ENCODE measurements at places on chromosomes 7 and 10.

DNA sequence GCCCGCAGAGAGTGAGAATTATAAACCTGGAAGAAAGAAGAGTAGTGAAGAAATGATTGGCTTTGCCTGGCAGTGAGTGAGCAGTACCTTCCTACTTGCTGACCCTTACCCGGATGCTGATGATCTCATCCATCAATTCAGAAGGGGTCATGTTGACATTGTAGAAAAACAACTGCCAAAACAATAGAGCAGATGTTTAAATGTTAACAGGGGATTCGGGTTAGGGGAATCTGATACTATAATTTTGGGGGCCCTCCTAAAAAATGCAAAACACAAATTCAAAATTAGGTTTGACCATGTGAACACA lies 78.1 kb downstream of the MYOF start:
- no peak for DNase-seq

- no peak for DNase-seq
Observed at GRCh38 chr7:39847227-39847626, 102.8 kb upstream of the CDK13 start.

- DNase-seq = no peak
Observed at GRCh38 chr7:106968160-106968559, 76.3 kb upstream of the PRKAR2B start.

GRCh38 chr7:28672397-28672797 lies 260.1 kb downstream of the CREB5 start:
- no peak for DNase-seq

DNA sequence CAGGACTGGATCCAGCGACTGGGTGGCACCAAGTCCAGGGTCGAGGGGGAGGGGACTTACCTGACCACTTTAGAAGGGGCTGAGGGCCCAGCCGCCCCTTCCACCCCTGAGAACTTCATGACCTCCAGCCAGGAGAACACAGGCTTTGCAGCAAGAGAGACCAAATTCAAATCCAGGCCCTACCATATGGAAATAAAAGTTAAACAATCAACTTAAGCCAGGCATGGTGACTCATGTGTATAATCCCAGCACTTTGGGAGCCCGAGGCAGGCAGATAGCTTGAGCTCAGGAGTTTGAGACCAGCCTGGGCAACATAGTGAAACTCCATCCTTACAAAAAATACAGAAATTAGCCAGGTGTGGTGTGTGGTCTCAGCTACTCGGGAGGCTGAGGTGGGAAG lies 61.9 kb downstream of the COL13A1 start:
- no peak for DNase-seq

DNA sequence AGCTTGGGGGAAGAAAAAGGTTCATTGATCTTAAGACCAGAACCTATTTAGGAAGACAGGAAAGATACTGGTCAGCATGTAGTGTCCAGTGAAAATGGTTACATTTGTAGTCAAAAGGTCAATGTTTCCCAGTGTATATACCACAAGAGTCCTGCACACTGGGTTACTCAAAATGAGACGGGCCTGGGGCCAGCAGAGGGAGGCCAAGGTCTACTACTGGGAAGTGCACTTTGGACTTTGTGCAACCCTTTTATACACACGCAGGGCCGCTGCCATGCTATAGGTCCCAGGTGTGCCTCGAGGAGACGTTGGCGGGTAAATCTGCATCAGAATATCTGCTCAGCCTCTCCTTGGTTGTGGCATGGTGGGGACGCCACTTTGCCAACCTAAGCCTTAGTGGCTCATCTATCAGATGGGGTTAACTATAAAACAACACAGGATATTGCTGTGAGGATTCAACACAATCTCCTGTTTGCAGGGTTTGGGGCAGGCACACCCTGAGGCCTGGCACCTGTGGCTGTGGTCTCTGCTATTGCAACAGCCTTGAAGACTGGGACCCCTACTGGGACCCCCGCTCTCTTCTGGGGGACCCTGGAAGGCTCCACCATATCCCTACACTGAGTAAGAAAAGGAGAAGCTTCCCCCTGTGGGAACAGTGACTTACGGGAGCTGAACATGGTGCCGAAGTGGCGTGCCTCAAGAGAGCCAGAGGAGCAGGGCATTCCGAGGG lies 19.7 kb downstream of the CLRN3 start:
- no peak for DNase-seq

- no peak for DNase-seq
Observed at GRCh38 chr10:31219306-31219705, 99.7 kb upstream of the ZEB1 start.

GRCh38 chr10:113954409-113954808 lies 89.3 kb upstream of the ADRB1 start:
- no peak for DNase-seq

- no peak for DNase-seq
Observed at GRCh38 chr7:117021366-117021765, 68.1 kb downstream of the ST7 start.

- no peak for DNase-seq
Observed at GRCh38 chr7:151756076-151756731, 120.7 kb downstream of the PRKAG2 start.

DNA sequence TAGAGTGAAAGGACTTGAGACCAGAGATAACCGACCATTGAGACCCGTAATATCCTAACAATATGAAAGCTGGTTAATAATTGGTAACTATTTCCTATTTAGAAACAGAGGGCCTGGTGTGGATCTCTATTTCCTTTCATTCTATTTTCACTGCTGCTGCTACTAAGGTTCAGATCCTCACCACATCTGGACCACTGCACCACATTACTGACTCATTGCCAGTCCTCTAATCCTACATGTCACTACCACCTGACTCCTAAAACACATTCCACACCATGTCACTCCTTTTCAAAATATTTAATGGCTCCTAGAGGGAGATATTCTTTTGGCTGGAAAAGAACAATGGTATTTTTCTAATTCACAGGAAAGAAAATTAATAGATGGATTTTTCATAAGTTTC lies 6.4 kb downstream of the USP54 start:
- no peak for DNase-seq

DNA sequence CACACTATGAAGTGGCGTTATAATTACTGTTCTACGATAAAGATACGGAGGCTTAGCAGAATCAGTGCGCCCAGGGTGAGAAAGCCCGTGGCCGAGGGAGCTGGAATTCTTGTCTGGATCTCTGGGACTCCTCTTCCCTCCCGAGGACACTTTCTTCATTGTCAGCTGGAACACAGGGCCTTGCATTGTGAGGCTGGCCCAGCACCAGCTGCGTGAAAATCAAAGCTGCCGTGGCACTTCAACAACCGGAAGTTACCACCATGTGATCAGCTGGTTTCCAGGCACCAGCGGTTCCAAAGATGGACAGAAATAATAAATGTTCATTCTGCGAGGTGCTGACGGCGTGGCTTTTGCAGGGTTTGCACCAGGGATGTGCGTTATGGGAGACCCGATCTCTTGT lies 234.0 kb upstream of the PITRM1 start:
- DNase-seq = no peak

All from NCI-H187 (cell line).